ENCODE measurements at places on chromosomes 4 and X.

DNA sequence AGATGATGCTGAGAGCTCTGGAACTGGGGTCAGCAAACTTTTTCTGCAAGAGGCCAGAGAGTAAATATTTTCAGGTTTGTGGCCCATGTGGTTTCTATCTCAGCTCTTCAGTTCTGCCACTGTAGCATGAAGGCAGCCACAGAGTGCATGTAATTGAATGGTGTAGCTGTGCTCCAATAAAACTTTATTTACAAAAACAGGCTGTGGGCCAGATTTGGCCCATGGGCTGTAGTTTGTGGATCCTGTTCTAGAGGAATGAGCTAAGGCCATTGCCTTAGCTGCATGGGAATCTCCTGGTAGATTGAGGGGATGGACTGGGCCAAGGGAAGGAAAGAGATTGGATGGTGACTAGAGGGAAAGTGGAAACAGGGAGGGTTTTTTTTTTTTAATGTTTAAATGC, 36.8 kb downstream of the CLCN4 start:
- no peak for DNase-seq

GRCh38 chr4:41889317-41889716, 45.9 kb upstream of the TMEM33 start:
- no peak for DNase-seq

- DNase-seq = no peak
These were observed 178.6 kb downstream of the TENM3 start for GRCh38 chr4:182421753-182422152.

DNA sequence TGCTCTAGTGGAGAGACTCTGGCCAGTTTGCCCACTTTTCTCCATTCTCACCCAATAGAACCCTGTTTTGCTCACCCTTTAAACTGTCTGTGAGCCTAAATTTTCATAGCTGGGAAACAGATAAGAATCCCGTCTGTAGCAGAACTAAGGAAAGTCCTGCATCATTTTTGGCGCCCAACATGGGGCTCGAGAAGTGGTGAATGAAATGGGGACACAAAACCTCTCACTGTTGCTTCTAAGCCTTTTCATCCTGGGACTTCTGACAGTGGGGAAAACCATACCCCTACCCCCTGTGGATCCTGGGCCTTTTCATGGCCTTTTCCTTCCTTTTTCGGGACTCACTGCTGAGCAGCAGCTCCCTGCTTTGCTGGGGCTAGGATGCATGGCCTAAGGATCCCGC, 189.9 kb downstream of the INPP4B start:
- no peak for DNase-seq

DNA sequence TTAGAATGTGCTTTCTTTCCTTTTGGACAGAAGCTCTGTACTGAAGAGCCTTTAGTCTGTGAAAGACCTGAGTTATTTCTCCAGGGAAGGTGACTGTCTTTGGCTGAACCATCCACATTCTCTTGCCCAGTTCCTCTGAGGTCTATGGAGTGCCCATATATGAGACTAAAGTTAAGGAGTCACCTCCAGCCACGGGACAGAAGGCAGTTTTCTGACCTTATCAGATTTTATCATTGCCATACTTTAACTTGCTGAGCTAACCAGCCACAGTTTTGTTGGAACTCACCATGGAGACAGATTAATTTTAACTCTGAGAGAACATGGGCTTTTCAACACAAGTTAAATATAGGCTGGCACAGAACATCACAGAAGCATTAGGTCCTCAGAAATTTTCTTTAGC, 26.3 kb downstream of the IL1RAPL1 start:
- DNase-seq = no peak

GRCh38 chrX:11148401-11148800, 37.3 kb downstream of the HCCS start:
- no peak for DNase-seq

All from amniotic stem cell (primary cell).